ENCODE measurements at places on chromosomes 2 and 18. TPM values are rescaled to one million over a fixed set of nuclear protein-coding genes. Genes with fewer than 3 reads are reported as not detected.

- DNase-seq: no peak
These were observed 45.5 kb downstream of the GATA6 start for GRCh38 chr18:22214731-22215528.

LHCGR gene
- total RNA-seq: not detected

DNA sequence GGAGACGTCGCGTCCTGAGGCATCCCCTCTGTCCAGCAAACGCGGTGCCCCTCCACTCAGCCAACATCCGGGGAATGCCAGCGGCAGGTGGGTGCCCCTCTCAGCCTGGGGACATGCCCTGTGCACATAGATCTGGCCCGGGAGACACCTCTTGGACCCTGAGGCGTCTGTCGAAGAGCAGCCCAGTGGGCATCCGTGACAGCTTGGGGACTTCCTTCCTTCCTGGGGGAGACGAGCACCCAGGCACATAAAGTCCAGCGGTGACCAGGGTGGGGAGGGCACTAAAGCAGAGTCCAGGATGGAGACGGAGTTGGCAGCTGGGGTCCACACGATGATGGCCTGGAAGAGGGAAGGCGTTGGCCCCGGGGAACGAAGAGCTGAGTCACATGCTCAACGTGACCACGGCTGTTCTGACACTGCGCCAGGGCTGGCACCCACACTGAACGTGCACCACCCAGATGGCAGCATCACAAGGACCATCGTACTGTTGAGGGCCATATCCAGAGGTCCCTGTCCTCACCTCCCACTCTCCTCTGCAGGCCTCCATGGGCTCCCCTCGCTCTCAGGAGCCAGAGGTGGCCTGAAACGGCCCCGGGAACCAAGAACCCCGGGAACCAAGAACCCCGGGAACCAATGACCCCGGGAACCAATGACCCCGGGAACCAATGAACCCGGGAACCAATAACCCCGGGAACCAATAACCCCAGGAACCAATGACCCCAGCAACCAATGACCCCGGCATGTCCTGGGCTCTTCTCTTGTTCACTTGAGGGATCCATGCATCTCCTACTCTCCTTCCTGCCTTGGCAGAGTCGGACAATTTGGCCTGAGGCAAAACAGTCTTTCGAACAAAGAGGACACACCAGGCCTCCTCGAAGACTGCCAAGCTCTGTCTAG lies 22.6 kb downstream of the HDAC4 start:
- DNase-seq: peak; percentile 51

GRCh38 chr18:34592961-34593382 lies 117.1 kb upstream of the DTNA start:
- no peak for DNase-seq

GRCh38 chr2:22946553-22946952 lies 438.4 kb upstream of the KLHL29 start:
- DNase-seq: no peak

IGFBP5 gene
- total RNA-seq: 29.5 TPM

DNA sequence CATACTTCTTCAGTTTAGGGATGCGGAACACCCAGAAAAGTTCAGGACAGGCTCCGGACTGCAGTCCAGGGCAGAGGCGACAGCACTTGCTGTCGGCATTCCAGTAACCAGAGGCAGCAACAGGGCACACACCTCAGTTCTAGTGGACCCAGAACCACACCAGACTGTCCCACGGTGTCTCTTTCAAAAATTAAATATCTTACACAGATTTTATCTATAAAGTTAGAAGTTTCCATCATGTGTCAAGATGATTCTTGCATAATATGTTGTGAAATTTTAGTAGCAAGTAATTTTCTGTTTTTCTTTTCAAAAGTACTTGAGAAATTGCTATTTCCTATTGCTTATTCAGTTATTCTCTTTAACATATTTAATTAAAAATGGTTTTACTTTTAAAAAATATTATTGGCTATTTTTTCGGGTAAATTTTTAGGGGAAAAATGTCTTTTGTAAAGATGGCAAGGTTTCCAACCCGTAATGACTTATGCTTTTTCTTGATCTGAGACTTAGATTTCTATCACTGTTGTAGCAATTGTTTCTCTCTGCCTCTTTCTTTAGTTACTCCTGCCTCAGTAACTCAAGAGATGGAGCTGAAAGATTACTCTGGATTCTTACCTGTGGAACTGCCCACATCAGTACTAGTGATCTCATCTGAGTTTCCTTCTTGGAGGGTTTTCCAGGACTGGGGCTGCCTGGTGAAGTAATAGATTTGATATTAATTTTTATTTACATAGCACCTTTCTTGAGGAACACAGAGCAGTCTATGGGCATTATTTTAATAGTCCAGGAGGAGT lies 182.7 kb downstream of the LTBP1 start:
- DNase-seq: no peak

DNA sequence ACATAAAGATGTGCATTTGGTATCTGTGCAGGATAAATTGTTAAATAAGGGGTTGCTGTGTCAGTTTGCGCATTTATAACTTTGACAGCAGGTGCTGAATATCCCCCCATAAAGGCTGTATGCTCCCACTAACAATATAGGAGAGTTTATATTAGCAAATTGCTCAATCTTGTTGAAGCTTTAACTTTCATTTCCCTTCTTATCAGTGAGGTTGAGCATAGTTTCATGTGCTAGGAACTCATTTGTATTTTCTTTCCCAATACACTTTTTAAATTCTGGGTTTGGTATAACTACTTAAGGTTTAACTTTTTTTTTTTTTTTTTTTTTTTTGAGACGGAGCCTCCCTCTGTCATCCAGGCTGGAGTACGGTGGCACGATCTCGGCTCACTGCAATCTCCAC lies 89.0 kb downstream of the FAM117B start:
- no peak for DNase-seq

GRCh38 chr2:58131191-58132011 lies 84.8 kb downstream of the VRK2 start:
- DNase-seq: peak; percentile 45

- no peak for DNase-seq
These were observed 51.0 kb upstream of the TMEM18 start for GRCh38 chr2:728165-728564.

GRCh38 chr2:224031358-224031970 lies 7.6 kb downstream of the SERPINE2 start:
- no peak for DNase-seq

ACMSD gene
- total RNA-seq: not detected

DNA sequence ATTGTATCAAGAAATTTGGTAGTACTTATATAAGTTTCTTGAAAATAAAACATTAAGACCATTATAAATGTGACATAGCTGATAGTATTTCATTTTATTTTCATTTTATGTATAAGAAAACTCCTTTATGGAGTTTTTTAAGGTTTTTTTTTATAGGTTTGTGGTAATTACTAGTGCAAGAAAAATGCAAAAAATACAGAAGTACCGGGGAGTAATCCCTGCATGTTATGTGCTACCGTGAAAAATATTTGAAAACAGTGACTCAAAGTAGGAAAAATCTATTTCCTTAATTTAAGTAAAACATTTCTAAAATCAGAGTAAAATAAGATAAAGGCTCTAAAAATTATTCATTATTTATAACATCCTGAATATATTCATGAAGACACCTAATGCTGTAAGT lies 21.6 kb downstream of the ZSWIM2 start:
- no peak for DNase-seq

HS6ST1 gene
- total RNA-seq: 16.5 TPM

DNA sequence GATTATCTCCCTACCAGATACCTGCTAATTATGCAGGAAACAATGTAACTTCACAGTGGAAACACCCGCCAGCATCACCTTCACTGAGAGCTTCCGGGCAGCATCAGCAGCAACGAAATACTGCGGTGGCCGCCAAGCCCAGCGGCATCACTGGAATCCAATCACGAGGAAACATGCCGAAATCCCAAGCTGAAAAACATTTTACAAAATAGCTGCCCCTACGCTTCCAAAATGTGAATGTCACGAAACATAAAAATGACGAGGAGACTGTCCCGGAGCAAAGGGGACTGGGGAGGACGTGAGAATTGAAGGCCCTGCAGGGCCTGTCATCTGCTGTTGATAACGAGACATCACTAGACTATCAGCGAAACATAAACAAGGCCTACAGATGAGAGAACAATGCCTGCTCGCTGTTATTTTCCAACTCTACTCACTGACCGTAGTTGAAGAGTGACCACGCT lies 82.6 kb downstream of the HDAC4 start:
- DNase-seq: no peak

IL1RN gene
- total RNA-seq: not detected

DNA sequence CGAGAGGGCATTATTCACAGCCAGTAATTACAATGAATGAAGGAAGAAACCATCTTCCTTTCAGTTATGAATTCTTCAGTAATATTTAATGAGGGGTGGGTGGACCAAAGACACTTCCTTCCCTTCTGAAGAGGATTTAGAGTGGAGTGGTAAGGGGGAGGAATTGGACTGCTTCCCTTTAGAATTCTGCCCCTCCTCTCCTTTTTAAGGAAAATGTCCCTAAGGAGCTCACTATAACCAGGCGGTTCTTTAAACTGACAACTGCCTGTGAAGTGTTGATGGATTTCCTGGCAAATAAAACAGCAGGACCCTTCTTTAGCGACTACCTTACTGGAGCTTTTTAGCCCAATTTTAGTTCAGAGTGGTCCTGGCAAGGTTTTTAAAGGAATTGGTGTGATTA lies 86.4 kb downstream of the LIMS1 start:
- DNase-seq: no peak

GRCh38 chr18:27894746-27895145 lies 282.2 kb downstream of the CDH2 start:
- no peak for DNase-seq

- DNase-seq: no peak
These were observed 54.9 kb downstream of the HNRNPLL start for GRCh38 chr2:38547791-38548190.

TXNDC2 gene
- 0.36 TPM for total RNA-seq

DNA sequence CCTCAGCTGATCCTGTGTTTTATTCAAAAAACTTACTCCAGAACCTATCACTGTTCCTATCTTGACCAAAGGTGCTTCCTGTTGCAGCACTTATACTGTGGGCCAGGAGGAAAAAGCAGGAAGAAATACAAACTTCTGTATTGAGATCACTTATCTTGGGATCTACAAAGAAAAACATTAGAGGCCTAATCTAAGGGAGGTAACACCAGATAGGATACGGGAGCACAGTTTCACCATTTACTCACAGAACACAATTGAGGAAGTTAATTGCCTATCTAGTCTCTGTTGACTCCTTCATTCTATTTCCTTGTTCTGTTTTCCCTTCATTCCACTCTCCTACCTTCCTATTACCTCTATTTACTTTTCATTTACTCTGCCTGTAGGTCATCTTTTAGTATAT lies 287.2 kb upstream of the LINC00305 start:
- DNase-seq: no peak

GPR45 gene
- not detected for total RNA-seq

- DNase-seq: peak; percentile 78
These were observed 14.9 kb downstream of the LPIN2 start for GRCh38 chr18:2997846-2998564.

- DNase-seq: peak; percentile 79
These were observed 17.7 kb downstream of the ATOH8 start for GRCh38 chr2:85771486-85771885.

RESP18 gene
- total RNA-seq: not detected

- DNase-seq: no peak
These were observed 110.2 kb upstream of the KIF5C start for GRCh38 chr2:148764815-148765214.

MYOM1 gene
- 1.8 TPM for total RNA-seq

DNA sequence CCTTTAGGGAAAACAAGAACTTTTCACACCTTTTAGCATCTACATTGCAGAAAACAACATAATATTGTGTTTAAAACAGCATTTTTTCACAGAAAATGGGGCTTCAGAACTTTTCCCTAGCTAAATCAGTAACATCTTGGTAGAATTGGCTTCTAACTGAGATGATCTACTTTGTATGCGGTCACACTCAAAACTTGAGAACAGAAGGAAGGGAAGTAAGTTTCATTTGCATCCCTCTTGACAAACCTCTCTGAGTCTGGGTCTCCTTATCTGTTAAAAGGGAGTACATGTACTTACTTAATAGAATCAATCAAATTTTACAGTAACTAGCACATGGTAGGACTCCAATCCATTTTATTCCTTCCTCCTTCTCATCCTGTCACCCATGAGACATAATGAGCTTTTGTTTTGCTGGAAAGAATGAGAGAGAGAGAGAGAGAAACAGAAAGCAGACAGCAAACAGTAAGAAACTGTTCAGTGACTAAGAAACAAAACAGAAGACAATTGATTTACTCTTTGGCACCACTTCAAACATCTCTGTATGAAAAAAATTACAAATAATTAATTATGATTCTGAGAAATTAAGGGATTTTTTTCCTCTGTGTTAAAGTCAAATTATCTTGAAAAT lies 387.3 kb downstream of the SATB2 start:
- no peak for DNase-seq

Data from osteoblast (primary cell).